Activated CD8-positive, alpha-beta memory T cell treated with anti-CD3 and anti-CD28 coated beads for 4 hours (primary cell): ENCODE measurements at places on chromosomes 5 and 9.

DNA sequence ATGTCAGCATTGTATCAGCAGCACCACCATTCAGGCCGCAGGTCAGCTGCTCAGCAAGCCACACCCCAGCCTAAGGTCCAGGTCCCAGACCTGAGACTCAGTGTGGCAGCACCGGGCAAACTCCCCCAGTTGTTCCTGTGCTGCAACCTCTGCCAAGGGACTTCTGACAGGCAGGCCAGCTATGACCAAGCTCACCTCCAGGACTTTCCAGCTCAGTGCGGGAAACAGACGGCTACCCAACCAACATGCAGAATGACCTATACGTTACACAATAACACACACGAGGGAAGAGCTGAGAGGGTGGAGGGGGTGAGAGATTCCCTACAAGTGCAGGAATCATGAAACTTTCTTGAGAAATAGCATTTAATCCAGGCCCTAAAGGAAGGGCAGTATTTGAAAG lies 143.7 kb downstream of the FSTL4 start:
- DNase-seq = no peak

DNA sequence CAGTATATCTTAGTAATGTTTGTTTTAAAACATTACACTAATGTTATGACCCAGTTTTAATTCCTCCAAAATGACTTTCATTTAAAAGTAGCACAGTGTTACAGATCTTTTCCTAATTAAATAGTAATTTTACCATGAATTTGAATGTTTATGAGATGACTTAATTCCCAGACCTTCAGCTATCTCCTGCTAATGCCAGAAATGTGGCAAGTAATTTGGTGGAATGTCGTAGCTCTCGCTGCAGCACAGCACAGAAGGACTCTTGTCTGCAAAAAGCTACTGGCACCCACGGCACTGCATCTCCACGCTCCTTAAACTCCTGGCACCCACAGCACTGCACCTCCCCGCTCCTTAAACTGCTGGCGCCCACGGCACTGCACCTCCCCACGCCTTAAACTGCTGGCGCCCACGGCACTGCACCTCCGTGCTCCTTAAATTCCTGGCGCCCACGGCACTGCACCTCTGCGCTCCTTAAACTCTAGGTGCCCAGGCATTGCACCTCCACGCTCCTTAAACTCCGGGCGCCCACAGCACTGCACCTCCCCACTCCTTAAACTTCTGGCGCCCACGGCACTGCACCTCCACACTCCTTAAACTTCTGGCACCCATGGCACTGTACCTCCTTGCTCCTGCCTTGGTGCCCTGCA lies 163.1 kb downstream of the CDK5RAP2 start:
- no peak for DNase-seq

DNA sequence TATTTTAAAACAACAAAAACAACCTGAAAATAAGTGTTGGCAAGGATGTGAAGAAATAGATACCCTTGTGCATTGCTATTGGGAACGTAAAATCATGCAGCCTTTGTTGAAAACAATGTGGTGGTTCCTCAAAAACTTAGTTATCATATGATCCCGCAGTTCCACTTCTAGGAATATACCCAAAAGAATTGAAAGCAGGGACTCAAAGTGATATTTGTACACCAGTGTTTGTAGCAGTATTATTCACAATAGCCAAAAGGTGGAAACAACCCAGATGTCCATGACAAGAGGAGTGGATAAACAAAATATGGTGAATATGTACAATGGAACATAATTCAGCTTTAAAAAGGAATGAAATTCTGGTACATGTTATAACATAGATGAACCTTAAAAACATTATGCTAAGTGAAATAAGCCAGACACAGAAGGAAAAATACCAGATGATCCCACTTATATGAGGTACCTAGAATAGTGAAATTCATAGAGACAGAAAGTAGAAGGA lies 29.0 kb downstream of the IRF1 start:
- DNase-seq = no peak

DNA sequence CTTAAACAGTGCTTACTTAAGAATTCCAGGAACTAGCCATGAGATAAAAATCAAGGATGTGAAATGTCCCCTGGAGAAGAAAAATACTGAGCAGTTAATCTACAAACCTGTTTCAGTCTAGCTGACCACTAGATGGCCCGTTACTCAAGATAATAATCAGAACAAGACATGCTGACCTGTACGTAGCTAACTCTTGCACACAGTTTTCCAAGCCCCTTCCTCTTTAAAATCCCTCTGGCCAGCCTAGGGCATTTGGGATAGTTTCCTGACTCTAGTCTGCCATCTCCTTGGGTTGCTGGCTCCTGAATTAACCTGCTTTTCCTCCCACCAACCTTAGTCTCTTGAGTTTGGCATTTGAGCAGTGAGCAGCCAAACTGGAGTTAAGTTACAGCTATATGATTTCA lies 59.2 kb upstream of the TRAF1 start:
- DNase-seq = no peak

GRCh38 chr5:87770601-87771121 lies 357.9 kb upstream of the CCNH start:
- no peak for DNase-seq

DNA sequence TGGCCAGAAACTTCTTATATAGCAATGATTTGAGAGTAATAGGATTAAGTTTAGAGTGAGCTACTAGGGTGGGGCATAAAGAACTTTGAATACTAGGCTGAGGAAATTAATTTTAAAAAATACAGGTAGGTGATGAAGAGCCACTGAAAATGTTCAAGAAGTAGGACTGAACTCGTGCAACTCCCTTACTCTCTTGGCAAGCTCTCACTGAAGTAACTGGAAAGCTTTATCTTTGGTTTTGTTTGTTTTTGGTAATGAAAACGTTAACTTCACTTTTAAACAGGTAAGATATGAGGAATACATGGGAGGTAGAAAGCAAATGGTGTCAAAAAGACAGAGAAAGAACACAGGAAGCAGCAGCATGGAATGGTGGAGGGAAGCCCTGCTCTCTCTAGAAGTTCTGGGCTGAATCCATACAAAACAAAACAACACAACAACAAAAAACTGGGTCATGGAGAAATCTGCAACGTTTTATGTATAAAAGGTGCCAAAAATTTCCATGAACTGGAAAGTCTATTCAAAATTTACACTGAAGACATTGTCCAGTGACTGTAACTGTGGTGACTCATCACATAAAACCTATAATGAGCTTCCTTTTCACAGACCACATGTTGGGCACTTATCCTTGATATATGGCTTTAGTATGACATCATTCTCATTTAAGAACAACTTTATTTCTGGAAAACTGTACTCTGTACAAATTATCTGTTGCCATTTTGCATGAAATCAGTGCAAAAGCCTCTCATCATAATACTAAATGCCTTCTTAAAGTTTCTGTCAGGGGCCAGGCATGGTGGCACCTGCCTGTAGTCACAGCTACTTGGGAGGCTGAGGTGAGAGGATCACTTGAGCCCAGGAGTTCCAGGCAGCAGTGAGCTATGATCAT lies 91.2 kb upstream of the CHD1 start:
- DNase-seq = no peak

- no peak for DNase-seq
Measured at GRCh38 chr9:125956102-125956501, 208.9 kb downstream of the PBX3 start.

GRCh38 chr9:16062542-16063240 lies 509.8 kb downstream of the CCDC171 start:
- no peak for DNase-seq

DNA sequence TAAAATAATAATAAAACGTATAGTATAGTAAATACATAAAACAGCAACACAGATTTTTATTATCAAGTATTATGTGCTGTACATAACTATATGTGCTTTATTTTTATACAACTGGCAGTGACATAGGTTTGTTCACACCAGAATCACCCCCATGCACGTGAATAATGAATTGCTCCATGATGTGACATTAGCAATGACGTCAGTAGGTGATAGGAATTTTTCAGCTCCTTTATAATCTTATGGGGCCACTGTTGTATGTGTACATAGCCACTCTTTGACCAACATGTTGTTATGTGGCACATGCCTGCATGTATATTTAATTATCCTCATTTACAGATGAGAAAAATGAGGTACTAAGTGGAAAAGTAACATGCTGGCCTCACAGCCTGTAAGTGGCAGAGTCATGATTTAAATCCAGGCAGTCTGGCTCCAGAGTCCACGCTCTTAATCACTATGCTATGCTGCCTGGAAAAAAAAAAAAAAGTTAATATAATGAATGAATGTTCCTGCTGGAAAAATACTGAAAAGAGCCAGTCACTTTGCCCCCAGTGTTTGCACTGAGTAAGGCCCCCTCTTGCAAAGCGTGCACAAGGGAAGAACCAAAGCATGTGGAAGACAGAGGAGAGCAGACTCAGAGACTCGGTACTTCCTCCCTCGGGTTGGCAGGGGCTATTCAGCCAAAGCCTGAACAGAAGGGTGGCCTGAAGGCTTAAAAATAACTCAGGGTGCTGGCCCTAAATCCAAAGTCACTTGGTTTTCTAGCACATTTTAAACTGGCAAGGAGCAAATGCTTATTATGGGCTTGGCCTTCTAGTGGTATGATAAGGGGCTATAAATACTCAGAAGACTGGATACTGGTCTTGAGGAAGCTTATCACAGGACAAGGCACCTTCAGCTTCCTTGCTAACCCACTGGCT lies 206.8 kb downstream of the GLIS3 start:
- DNase-seq = no peak
